ENCODE measurements at places on chromosomes 11 and 22.

DNA sequence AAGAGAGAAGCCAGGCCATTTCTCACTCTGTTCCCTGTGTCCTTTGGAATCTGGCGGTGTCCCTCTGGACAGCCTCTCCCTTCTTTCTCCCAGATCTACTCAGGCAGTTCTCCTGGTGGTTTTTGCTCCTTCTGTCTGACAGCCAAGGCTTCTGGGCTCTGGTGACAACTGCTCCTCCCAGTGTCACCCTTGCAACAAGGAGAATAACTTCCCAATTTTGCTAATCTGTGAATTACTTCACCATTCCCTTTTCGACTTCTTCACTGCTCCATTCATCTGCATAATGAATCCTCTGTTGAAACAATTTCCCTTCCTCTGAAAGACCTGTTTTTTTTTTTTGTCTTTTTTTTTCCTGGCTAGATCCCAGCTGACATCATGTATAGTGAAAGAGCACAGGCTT lies 56.3 kb upstream of the PDE3B start:
- no peak for DNase-seq

GRCh38 chr22:24338726-24339451 lies 68.3 kb downstream of the SPECC1L start:
- no peak for DNase-seq

DNA sequence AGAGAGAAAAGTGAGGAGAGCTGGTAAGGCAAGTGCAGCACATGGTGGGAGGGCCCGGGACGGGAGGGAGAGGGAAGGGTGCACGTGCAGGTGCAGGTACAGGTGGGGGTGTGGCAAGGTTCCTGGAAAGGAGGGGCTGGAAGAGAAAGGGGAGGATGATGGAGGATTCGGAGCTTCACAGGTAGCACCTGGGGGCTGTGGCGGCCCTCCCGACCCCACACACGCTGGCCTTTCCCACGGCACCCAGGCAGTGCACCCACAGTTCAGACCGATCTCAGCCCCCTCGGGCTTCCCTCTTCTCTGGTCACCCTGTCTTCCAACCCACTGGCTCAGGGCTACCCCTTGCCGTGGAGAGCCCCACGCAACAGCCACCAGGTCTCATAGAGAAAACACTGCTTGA lies 67.4 kb upstream of the A4GALT start:
- no peak for DNase-seq

- no peak for DNase-seq
These were observed 120.9 kb upstream of the LDLRAD3 start for GRCh38 chr11:35822815-35823495.

DNA sequence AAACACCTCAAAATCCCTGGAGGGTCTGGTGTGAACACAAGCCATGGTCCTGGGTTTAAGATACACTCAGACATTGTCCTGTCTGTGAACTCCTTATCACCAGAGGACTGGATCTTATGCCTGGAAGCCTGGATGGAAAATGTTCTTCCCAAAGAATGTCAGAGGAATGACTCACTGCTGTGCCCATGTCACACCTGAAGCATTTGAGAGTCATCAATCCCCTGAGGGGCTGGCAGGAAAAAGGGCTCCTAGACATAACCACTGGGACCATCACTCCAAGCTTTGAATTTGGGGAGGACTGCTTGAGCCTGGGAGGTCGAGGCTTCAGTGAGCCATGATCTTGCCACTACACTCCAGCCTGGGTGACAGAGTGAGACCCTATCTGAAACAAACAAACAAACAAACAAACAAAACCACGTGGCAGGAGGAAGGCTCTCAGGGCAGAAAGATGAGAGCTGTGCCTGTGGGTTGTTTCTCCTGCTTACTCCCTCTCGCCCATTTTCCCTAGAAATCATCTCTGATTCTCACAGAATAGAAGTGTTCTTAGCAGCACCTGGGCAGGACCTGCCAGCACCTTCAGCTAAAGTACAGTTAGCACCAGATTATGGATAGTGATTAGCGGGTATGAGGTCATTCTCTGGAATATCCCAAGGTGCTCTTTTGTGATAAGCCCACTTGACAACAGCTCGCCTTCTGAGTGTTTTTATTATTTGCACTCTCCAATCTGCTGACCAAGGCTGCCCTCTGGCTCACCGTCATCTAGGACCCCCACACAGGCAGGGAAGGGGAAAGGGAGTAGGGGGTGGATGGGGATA lies 11.9 kb upstream of the PRG2 start:
- no peak for DNase-seq

DNA sequence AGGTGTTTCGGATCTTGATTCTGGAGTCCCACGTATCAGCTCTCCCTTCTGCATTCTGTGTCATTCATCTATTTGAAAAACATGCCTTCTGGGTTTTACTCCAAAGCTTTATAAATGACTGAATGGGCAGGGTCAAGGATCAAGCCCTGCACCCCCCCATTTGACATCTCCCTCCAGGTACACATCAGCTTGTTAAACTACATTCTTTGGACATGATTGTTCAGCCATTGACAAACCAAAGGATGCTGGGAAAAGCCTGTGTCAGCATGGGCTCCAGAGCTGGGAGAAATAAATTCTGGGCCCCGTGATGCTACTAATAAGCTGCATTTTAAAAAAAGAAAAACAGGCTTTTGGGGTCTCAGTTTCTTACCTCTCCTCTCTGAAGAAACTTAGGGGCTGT lies 103.7 kb downstream of the DSCAML1 start:
- DNase-seq: no peak

- DNase-seq: no peak
These were observed 93.2 kb downstream of the CACNA1I start for GRCh38 chr22:39663751-39664150.

GRCh38 chr11:58762284-58763119 lies 30.8 kb upstream of the GLYAT start:
- DNase-seq: no peak

- DNase-seq: no peak
These were observed 43.4 kb downstream of the FAT3 start for GRCh38 chr11:92267968-92268367.

- DNase-seq: no peak
These were observed 46.5 kb upstream of the SOX6 start for GRCh38 chr11:16402654-16403447.

- no peak for DNase-seq
These were observed 504 bp upstream of the ZNF215 start for GRCh38 chr11:6925636-6926207.

- no peak for DNase-seq
These were observed 20.3 kb downstream of the BMAL1 start for GRCh38 chr11:13297917-13298356.

DNA sequence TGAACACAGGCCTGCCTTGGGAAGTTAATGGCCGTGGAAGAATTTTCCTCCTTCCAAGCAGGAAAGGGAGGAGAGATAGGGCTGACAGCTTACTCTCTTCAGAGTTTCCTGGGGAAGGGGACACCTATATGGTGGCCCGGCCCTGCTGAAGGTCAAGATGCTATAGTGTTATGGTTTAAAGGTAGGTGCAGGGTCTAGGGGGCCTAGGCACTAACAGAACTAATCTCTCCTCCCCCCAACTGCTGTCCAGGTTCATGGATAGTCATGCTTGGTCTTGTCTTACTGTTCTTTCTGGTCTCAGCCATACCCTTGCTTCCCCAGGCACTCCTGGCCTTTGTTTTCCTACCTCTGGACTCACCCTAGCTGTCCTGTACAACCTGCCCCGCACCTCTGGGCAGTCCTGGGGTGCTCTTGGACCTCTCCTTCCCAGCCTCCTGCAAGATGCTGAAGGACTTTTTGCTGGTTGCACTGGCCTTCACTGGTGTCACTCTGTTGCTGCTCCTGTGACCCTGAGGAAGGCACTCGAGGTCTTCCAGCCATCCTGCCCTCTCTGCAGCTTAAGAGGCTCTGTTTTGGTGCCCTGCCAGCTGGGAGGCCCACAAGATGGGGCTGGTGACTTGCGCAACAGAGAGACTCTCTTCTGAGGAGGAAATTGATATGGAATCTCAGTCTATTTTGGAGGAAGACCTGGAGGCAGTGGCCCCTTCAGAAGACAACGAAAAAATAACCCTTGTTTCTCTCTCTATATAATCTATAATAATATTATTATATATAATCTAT lies 17.9 kb downstream of the SEC14L3 start:
- DNase-seq: peak; percentile 31

GRCh38 chr22:41596776-41597634 lies 7.4 kb upstream of the PMM1 start:
- DNase-seq: no peak

DNA sequence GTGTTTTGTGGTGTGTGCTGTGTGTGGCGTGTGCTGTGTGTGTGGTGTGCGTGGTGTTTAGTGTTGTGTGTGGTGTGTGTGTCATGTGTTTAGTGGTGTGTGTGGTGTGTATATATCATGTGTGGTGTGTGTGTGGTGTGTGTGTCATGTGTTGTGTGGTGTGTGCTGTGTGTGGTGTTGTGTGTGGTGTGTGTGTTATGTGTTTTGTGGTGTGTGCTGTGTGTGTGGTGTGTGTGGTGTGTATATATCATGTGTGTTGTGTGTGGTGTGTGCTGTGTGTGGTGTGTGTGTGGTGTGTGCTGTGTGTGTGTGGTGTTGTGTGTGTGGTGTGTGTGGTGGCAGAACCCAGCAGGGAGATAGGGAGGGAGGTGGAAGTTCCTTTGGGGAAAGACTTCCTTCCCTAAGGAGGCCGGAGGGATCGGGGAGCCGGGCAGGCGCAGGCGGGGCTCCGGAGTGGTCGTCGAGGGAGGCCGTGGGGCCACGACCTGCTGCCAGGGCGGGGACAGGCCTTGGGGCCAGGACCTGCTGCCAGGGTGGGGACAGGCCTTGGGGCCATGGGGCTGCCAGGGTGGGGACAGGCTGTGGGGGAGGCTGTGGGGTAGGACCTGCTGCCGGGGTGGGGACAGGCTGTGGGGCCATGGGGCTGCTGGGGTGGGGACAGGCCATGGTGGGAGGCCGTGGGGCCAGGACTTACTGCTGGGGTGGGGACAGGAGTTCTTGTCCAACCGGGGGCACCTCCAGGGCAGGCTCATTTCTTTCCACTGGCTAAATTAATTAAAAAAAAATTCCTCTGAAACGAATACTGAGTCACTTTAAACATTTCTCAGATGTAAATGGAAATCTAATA lies 15.2 kb downstream of the PIM3 start:
- DNase-seq: peak; percentile 73

GRCh38 chr22:27139935-27140511 lies 482.6 kb downstream of the MIAT start:
- no peak for DNase-seq

GRCh38 chr22:19876314-19876940 lies 21.8 kb upstream of the GNB1L start:
- DNase-seq: no peak

GRCh38 chr11:47233989-47234668 lies 14.5 kb downstream of the ACP2 start:
- DNase-seq: no peak

GRCh38 chr22:31241200-31241599 lies 29.1 kb downstream of the LIMK2 start:
- no peak for DNase-seq

DNA sequence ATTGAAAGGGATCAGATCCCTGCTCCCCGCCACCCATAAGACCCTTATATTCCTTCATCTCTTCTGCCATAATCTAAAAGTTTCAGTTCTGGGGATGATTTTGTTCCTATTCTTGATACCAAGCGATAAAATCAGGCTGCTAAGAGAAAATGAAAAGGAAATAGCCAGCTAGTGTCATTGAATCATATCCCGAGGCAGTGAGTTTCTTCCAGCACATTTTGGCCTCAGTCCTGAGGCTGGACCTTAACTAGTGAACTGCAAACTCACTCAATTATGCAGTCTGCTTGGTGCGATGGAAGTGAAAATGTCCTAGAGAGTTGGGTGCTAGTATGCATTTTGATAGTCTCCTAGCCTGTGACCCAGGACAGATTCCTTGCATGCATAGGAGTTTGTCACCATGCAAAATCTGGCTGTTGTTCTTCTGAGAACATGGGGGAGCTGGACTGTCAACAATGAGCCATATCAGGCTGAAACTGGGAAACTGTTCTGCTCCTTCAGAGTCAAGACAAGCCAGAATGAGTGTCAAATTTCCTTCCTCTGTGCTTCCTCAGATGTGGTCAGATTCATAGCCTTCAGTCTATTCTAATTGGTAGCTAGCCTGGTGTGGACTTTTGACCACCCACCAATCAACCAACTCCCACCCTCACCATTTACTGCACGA lies 102.9 kb downstream of the CCDC81 start:
- DNase-seq: no peak

DNA sequence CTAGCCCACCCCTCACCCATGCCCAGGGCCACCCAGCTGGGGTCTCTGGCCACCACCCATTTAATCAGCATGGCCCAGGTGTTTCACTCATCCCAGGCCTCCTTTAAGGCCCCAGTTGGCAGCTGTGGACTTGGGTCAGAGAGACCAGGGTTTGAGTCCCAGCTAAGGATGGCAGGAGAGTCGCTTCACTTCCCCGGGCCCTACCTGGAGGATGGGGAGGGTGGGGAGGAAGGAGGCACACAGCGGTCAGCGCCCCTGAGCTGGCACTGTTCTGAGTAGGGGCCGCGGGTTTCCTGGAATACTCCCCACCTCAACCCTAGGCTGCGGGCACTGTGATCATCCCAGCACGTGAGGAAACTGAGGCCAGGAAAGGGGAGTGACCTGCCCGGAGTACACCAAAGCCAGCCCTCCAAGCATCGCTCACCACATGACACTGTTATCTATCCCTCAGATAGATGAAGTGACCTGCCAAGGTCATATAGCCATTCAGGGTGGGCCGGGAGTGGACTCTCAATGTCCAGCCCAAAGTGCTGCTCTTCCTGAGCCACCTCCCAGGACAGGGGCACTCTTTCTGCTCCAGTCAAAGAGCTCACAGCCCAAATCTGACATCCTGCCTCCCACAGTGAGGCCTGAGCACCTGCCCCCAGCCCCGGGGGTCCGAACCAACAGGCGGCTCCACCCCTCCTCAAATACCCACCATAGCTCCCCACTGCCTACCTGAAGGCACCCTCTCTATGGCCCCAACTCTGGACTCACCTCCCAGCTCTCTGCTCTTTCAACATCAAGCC lies 3.4 kb upstream of the ATP5MGL start:
- no peak for DNase-seq

DNA sequence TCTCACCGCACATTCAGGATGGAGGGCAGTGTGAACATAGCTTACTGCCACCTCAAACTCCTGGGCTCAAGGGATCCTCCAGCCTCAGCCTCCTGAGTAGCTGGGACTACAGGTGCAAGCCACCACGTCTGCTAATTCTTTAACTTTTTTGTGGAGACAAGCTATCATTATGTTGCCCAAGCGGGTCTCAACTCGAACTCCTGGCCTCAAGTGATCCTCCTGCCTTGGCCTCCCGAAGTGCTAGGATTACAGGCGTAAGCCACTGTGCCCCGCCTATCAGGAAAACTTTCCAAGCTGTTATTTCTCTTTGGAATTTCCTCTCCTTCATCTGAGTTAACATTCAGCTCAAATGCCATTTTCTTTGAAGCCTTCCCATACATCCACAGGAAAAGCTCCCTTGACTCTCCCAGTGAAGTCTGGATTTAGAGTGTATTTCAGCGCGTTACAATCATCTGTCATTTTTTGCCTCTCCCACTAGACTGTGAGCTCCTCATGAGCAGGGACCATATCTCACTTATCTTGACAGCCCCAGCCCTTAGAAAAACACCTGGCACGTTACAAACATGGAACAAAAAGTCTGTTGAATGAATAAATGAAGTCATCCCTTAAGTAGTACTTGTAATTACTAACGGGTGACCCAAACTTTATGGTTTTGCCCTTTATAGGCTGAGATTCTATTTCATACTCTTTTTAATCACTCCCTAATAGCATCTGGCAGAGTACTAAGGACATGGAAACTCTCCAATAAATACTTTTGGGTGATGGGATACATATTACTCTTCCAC lies 2.2 kb downstream of the MRTFA start:
- DNase-seq: no peak

All from activated naive CD4-positive, alpha-beta T cell treated with anti-CD3 and anti-CD28 coated beads, Interleukin-2, amount 50 U/mL, for 72 hours (primary cell).